ENCODE measurements at places on chromosomes 12 and 14.

DNA sequence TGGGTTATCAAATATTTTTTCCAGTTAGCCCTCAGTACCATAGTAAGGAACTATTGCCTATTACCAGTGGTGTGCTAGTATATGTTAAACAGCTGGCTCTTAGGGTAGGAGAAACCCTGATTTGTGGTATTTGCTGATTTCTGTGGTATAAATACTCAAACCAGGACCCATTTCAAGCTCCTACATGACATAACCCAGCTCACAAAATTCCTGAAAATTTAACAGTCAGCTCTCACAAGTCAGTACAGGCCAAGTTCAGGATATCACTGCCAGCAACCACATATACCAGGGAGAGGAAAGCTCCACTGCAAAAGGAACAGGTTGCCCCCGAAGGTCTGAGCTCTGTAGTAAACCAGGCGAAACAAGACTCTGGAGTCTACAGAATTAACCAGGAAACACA, 315.3 kb downstream of the NOVA1 start:
- DNase-seq = no peak

- no peak for DNase-seq
These were observed 34.1 kb downstream of the ITGA7 start for GRCh38 chr12:55673638-55674037.

DNA sequence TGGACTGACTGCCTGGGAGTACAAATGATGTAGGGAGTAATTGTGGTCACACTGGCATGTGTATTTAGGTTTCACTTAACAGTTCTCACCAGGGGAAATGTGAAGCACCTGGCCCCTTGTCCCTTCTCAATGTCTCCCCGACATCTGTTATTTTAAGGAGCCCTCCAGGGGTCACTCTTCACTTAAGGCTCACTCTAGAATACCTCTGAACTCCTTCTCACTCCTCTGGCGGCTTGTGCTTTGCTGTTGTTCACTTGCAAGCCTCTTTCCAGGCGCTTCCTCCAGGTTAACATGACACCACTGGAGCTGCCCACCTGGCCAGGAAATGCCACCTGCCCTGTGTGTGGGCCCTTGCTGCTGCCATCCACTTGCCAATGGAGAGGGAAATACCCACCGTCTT, 56.5 kb upstream of the GZMB start:
- no peak for DNase-seq

GRCh38 chr14:22526218-22526617, 62.8 kb downstream of the DAD1 start:
- no peak for DNase-seq

GRCh38 chr12:14845350-14845750, 2.0 kb upstream of the ART4 start:
- peak; percentile 55 for DNase-seq

DNA sequence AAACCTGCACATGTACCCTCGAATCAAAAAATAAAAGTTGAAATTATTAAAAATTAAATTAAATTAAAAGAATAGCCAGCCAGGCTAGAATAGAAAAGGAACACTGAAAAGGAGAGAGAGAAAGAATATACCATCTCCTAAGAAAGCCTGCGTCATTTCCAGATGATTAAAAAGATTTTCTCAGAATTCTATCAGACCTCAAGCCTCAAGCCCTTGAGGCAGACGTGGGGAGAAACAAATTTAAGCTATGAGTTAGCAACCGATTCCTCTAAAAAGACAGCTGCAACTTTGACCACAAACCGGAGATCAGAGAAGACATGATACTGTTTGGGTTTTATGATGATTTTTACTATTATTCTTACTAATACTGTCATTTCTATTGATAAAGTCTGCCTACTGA, 138.3 kb downstream of the KSR2 start:
- no peak for DNase-seq

GRCh38 chr12:104063712-104064030, 660 bp upstream of the HCFC2 start:
- no peak for DNase-seq

GRCh38 chr14:37900561-37900960, 305.1 kb downstream of the TTC6 start:
- no peak for DNase-seq

GRCh38 chr14:96039633-96040311, 610 bp downstream of the C14orf132 start:
- peak; percentile 27 for DNase-seq

- DNase-seq = no peak
These were observed 100.2 kb downstream of the PLXNC1 start for GRCh38 chr12:94248582-94248981.

DNA sequence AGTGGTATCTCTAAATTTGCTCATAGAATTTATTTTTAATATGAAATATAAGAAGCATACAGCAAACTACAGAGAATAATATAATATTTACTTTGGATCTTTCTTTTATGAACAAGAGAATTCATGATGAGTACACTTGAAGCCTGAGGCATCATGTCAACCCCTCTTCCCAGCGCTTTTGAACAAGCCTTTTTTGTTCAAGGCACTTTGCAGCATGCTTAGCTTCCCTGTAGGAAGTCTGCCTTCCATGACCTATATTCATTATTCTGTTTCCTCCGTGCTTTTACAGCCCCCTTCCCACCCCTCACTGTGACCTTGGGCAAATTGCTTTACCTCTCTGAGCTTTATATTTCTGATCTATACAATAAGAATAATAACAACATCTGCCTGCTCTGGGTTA, 41.6 kb downstream of the SCN8A start:
- DNase-seq = no peak

GRCh38 chr14:33343016-33343415, 404.3 kb downstream of the NPAS3 start:
- no peak for DNase-seq
